ENCODE measurements at places on chromosomes 5 and 9.

DNA sequence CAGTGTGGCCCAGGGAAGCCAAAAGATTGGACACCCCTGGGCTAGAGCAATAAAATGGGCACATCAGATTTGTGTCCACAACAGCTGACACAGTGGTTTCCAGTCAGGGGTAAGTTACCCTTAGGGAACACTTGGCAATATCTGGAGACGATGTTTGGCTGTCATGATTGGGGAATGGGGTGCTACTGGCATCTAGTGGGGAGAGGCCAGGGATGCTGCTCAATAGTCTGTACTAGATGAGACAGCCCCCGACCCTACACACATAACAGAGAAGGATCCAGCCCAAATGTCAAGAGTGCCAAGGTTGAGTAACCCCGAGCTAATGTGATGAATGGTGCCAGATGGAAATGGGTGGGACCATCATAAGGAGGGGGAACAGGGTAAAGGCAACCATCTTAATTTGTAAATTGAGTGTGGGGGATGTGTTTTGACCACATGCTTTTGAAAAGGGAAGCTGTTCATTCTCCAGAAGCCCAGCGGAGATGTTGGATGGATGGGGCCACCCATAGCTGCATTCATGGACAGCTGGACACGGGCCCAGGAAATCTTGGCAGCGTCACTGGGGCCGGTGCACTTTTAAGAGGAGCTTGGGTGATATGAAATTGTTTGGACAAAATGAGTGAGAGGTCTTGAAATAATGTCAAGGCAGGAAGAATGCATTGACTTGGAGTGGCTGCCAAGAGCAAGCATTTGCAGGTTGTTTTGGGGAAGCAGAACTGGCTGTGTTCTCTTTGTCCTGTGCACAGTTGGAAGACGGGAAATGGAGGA, 33.4 kb downstream of the SYK start:
- no peak for DNase-seq

DNA sequence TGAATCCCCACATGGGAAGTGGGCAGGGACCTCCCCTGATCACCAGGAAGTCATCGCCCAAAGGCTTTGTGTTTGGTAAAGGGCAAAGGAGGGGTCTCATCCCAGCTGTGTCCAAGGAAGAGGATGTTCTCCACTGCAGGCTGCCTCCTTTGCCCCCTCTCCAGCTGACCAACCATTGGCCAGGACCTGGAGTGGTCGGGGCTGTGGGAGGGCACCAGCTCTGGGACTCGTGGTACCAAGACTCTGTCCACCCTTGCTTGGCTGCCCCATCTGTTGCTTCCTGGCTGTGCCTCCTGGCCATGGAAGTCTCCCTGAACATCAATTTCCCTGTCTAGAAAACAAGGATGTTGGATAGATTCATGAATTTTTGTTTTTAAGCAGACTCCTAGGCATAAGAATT, 34.1 kb downstream of the COL15A1 start:
- DNase-seq: no peak

GRCh38 chr9:113566016-113566711, 102.6 kb downstream of the RGS3 start:
- no peak for DNase-seq

- no peak for DNase-seq
These were observed 52.9 kb upstream of the SLC28A3 start for GRCh38 chr9:84393266-84393950.

- no peak for DNase-seq
These were observed 105.3 kb downstream of the UBE2R2 start for GRCh38 chr9:33921967-33922895.

DNA sequence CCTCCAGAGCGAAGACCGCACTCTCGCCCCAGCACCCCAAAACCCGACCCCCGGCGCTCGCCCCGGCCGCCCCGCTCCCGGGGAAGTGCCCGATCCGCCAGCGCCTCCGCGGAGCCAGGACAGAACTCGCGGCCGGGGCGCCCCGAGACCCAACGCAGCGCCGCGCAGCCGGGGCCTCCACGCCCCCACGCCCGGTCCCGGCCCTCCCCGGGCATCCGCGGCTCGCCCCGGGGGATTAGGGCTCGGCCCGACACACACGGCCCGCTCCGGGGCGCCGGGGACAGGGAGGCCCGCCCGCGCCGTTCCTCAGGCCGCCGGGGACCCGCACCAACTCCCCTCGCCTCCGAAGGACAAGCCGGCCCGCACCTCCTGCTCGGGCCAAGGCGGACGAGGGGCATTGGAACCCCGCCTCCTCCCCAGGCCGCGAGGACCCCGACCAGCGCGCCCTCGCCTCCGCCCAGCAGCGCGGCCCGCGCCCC, 544 bp downstream of the FNBP1 start:
- no peak for DNase-seq

- DNase-seq: no peak
These were observed 35.8 kb downstream of the ZNF782 start for GRCh38 chr9:96818533-96818932.

DNA sequence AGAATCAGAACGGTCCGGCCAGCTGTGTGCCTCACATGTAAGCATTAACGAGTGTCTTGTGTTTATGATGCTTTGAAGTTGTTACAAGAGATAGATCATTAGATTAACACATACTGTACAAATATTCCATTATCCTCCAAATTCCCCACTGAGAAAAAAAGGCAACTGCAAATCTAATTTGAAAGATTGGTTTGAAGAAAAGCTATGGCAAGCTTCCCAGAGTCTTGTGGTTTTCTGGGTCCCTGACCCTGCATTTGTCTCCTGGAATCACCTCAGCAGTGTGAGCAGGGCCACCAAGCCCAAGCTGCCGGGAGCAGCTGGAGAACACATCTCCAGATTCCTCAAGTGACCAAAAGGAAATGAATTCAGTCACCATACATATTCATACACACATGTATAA, 36.9 kb upstream of the ADAMTS16 start:
- DNase-seq: no peak

- no peak for DNase-seq
These were observed 486.2 kb upstream of the DAP start for GRCh38 chr5:11247224-11247623.

DNA sequence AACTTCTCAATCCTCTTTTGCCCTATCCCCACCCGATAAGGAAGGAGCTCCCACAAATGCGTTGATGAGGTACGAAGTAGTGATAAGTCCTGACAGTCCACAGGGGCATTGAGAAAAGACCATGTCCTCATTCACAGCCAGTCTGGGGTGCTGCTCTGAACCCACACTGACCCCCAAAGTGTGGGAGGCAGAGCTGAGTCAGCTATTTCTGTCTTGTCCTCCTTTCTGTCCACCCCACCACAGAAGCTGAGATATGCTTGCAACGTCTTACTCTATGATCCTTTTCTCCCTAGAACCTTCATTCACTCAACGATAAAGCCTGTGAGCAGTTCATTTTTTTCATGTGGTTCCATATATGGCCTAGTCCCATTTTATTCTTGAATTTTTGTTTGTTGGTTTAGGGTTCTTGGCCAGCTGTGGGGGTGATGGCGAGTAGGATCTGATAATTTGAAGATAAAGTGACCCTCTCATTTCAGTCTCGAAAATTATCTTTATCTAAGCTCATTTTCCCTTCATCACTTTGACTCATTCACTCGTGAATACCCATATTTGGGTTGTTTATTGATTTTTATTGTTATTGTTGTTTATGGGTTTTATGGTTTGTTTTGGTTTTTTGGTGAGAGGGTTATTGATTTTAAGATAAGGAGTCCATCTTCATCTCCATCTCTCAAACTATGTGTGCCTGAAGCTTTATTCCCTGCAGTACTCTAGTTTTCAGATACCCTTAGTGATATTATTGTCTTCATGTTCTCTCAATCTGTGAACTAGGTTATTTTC, 58.5 kb upstream of the ZNF366 start:
- no peak for DNase-seq

GRCh38 chr9:126773004-126773607, 31.7 kb upstream of the ZBTB43 start:
- no peak for DNase-seq

DNA sequence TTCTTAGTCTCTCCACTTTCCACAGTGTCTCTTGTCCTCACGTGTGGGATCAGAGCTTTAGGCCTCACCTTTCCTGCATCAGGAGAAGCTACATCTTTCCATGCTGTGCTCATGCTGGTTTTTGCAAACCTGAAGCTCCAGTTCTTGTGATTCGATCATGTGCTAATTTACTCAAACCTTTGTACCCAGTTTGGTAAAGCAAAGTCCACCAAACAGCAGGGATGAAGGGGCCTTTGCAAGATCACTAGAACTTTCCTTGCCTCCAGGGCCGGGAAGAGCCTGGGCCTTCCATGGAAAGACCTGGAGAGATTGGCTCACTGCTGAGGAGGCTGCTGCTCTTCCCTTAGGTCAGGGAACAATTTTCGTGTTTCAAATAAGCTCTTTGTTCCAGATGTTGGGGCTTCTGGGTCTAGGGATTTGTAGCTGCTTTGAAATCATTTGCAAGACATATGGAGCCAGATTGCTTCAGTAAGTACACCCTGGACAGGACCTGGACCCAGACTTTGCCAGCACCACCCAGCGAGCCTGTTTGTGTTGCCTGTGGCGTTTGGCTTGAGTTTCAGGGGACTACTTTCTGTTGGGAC, 18.7 kb upstream of the SPATA31E1 start:
- DNase-seq: no peak

- DNase-seq: no peak
These were observed 3.6 kb downstream of the RPS23 start for GRCh38 chr5:82274343-82275211.

GRCh38 chr5:67015541-67016191, 180.9 kb downstream of the CD180 start:
- DNase-seq: no peak

GRCh38 chr9:85258823-85259370, 482.9 kb downstream of the AGTPBP1 start:
- DNase-seq: no peak

GRCh38 chr9:131739133-131739958, 530 bp downstream of the RAPGEF1 start:
- DNase-seq: peak; percentile 9

DNA sequence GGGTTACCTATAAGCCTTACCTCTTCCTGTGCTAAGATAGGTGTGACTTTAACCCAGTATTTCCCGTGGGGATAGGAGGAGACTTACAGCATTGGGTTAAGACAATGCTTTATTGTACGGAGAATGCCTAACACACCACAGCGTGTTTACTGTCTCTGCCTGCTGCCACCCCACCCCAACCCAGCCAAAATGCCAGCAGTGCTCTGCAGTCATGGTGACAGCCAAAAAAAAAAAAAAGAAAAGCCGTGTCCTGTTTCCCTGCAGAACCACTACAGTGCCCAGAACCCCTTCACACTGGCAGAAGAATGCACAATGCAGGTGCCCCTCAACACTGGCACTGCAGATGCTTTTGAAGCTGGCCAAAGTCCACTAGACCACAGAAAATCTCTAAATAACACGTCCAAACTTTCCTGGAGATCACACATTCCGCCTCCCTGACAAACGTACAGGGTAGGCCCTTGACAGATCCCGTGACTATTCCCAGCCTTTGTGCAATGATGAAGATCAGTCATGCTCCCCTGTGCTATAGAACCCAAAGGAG, 102.2 kb downstream of the SERINC5 start:
- DNase-seq: no peak

DNA sequence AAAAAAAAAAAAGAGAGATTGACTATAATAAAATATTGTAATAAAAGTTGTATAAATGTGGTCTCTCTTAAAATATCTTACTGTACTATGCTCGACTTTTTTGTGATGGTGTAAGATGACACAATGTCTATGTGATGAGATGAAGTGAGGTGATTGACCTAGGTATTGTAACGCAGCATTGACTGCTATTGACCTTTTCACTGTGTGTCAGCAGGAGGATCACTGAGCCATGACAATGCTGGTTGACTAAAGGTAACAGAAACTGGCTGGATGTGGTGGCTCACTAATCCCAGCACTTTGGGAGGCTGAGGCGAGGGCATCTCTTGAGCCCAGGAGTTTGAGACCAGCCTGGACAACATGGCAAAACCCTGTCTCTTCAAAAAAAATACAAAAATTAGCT, 78.6 kb upstream of the MYO10 start:
- no peak for DNase-seq

DNA sequence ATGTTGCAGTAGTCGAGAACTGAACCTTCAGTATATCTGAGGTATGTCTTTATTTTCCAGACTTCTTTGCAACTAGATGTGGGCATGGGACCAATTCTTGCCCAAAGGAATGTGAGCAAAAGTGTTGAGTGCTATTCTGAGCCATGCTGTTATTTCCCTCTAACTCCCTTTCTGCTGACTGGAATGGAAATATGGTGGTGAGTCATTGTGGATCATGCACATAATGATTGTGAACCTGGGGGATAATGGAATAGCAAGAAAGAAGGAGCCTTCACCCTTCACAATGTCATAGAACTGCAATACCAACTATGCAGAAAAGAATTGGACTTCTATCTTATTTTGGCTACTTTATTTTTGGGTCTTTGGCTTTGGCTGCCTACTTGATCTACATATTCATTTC, 10.3 kb upstream of the DOCK2 start:
- no peak for DNase-seq

- DNase-seq: no peak
These were observed 34.3 kb upstream of the CRB2 start for GRCh38 chr9:123321616-123322272.

All from effector CD8-positive, alpha-beta T cell (primary cell).